Activated naive CD4-positive, alpha-beta T cell treated with anti-CD3 and anti-CD28 coated beads for 36 hours (primary cell): ENCODE measurements at places on chromosomes 1 and 21. TPM values are rescaled to one million over a fixed set of nuclear protein-coding genes. Genes with fewer than 3 reads are reported as not detected.
A peak's percentile ranks its signal among the peaks of the same experiment; 100 is the strongest.

- no peak for DNase-seq
Observed at GRCh38 chr1:41024953-41025352, 3.4 kb upstream of the SLFNL1 start.

MTARC1 gene
- total RNA-seq: not detected

- no peak for DNase-seq
Observed at GRCh38 chr1:214475331-214475730, 76.1 kb downstream of the PTPN14 start.

GRCh38 chr1:36115200-36115669 lies 9.8 kb downstream of the COL8A2 start:
- no peak for DNase-seq

DNA sequence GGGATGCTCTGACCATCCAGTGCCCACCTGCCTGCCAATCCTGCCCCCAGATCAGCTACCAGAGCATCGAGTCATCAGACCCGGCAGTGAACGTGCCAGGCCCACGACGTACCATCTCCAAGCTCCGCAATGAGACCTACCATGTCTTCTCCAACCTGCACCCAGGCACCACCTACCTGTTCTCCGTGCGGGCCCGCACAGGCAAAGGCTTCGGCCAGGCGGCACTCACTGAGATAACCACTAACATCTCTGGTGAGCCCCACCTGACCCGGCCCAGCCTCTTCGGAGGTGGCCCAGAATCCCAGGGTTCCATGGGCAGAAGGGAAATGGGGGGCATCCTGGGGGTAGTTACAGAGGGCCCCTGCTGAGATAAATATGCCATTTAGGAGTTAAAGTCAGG lies 43.1 kb downstream of the PTPRU start:
- DNase-seq: no peak

DNA sequence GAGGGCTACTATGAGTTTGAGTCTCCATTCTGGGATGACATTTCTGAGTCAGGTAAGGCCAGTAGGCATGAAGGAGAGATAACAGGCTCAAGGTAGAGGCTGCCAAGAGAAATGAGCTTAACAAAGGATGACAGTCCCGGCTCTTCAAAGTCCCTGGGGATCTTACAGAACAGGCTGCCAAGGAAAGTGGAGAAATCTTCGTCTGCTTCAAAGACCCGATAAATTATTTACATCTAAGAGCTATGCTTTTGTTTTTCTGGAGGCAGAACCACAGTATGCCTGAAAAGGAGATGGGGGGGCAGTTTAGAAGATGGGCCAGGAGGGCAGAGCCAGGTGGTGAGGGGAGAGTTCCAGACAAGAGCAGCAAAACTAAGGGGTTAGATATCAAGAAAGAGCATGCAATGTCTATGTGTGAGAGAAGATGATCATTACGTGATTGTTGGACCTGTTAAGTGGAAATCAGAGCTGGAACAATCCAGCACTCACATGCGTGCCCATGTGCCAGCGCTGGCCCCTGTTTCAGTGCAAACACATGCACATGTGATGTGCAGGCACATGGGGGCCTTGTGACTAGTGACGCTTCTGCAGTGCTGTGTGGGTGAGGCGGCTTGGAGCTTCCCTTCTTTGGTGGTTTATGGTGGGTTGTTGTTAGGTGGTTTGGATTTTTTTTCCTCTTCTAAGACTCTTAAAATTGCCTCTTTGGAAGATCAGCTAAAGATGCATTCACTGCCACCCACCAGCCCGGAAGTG lies 25.7 kb downstream of the CAMK1G start:
- no peak for DNase-seq

DNA sequence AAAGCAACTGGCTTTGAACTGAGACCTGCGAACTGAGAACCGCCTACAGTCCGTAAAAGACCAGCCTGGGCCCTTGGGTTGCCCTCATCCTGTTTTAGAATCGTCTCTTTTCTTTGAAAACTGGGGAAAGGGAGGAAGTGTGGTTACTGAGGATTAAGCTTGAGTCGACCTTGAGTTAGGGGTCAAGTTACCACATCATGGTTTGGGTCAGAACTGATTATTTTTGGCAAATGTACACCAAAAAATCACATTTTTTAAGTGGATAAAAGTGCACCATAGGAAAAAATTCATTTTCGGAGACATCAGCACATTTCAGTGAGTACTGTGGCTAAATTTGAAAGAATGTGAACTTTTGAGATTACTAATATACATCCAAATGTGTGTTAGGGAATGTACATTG lies 76.9 kb upstream of the KAZN start:
- no peak for DNase-seq

TINAGL1 gene
- not detected for total RNA-seq

DNA sequence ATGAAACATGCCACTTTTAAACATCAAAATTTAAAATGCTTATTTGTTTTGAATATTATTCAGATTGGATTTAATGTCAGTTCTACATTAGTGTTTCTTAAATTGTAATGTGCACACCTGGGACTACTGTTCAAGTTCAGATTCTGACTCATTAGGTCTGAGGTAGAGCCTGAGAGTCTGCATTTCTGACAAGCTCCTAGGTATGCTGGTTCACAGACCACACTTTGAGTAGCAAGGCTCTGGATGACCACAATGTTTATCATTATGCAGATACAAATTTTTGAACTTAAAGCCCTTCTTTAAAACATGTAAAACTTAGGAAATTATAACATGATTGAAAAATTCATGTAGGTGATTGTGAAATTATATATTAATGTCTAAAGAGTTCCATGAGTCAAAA lies 40.2 kb downstream of the TTLL7 start:
- DNase-seq: no peak

DNA sequence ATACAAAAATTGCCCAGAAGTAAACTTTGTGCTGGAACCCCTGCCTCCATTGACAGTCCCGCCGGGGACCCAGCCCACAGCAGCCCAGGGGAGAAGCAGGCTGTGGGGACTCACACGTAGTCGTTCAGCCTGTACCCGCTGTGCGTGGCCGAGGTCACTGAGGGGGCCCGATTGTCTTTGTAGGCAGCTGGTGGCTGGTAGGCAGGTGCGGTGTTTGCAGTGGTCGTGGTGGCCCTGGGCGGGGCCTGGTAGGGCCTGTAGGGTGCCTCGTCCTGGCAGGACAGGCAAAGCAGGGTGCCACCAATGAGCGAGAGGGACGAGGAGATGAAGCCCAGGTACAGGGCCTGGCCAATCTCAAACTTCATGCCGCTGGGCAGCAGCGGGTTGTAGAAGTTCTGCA lies 19.1 kb downstream of the CLDN14 start:
- no peak for DNase-seq

- peak; percentile 41 for DNase-seq
Observed at GRCh38 chr1:50308878-50309277, 114.4 kb downstream of the DMRTA2 start.

GRCh38 chr1:158564608-158565007 lies 5.8 kb downstream of the OR6P1 start:
- no peak for DNase-seq

SOD1 gene
- total RNA-seq: 297 TPM

DNA sequence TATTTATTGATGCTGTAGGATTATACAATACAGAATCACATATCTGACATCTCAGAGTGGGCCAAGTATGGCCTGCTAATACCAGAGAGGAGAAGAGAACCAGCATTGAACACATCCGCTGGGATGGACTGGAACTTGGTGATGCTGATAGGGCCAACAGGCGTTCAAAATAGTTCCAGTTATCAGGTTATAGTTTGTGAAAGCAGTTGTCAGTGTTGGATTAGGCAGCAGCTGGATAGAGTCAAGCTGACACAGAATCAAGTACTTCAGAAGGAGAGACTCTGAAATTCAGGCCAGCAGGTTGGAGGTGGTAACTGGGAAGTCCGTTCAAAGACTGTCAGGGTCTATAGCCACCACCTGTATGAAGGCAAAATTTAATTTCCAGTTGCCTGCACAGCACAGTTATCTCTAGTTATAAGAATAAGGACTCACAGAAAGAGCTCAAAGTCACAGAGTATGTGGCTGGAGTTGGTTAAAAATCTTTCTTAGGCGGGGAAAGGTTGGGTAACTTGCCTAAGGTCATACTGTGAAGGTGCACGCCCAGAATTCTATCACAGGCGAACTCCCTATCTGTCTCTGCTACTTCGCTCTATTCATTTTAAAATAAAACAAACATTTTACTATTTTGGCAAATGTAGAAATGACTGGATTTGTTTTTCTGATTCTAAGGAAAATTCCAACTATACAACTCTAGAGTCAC lies 9.9 kb upstream of the DIPK1A start:
- no peak for DNase-seq

DNA sequence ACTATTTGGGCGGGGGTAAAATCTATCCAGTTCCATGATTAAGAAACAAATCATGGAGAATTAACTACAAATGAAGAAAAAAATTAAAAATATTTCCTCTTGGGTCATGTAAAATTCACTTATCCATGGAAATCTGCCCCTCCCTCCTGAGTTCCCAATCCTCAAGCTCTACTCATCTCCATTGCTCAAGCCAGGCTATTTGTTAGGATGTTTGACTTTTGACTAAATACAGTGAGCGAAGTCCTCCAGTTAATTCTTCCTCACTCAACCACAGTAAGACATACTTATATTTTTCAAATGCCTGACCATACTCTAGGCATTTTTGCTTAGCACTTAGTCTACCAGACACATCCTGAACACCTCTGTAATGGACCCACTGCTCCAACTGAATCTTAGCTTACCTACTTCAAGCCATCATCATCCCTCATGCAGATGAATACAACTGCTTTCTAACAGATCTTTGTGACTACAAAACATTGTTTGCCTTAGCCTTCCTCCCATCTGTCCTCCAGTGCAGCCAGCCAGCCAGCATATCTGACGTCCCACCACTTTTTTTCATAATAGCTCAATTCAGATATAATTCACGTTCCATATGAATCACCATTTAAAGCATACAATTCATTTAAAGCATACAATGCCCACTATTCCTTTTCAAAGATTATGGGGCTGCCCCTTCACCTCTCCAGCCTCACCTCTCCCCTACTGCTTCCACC lies 154.2 kb downstream of the RERE start:
- DNase-seq: no peak

DNA sequence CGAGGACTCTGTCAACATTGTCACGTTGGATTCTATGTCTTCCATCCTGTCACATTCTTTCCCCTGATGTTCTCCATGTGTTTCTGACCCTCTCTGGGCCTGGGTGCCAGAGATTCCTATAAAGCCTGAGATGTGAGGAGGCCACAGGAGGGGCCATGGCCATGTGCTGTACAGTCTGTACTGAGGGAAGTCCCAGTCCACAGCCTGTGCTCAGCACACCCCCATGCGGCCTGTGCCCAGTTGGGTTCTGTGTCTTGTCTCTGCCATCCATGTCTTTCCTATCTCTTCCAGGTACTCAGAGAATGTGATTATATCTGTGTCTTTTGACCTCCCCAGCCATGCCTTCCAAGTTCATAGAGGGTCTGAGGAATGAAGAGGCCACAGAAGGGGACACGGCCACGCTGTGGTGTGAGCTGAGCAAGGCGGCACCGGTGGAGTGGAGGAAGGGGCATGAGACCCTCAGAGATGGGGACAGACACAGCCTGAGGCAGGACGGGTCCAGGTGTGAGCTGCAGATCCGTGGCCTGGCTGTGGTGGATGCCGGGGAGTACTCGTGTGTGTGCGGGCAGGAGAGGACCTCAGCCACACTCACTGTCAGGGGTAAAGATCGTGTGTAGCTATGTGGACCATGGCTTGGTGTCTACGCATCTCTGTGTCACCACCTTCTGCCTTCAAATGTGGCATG lies 86.1 kb downstream of the OBSCN start:
- DNase-seq: no peak

CD34 gene
- 0.02 TPM for total RNA-seq

S100A14 gene
- total RNA-seq: not detected

- peak; percentile 53 for DNase-seq
Observed at GRCh38 chr1:218344814-218345672, at the start of gene TGFB2. Gene TGFB2 (plus strand): TSS chr1:218345336. CDS start chr1:218346702, 1,366 bp downstream.
